Tongue (tissue), 3 donors: ENCODE measurements at places on chromosomes 5 and 9. TPM values are rescaled to one million over a fixed set of nuclear protein-coding genes. Genes with fewer than 3 reads are reported as not detected.

- no peak for DNase-seq
Measured at GRCh38 chr9:20658677-20659473, 25.2 kb upstream of the FOCAD start.

Gene PCDH12
- 20.1 TPM for total RNA-seq

Gene MYOZ3
- total RNA-seq = 51.5 TPM

DNA sequence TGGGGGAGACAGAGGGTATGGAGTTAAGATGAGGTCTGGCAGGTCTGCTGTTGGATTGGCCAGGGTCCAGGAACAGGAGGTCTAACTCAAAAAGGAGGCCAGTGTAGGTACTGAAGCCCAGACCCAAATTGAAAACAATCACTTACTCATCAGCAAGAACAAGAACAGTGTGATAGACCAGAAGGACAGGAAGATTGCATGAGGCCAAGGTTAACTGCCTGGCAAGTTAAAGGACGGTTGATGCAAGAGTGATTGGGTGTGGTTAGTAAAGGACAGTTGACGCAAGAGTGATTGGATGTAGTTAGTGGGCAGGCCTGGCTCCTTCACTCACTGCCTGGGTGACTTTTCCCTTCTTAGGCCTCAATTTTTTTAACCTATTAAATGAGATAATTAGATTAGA is 132.6 kb downstream of the PDZD2 start:
- no peak for DNase-seq

Gene FBXL7
- 12.8 TPM for total RNA-seq

- no peak for DNase-seq
Measured at GRCh38 chr9:126388964-126389708, 62.5 kb downstream of the MVB12B start.

- DNase-seq = no peak
Measured at GRCh38 chr5:103255691-103256090, 2.9 kb upstream of the MACIR start.

Gene PTPRD
- 105 TPM for total RNA-seq

DNA sequence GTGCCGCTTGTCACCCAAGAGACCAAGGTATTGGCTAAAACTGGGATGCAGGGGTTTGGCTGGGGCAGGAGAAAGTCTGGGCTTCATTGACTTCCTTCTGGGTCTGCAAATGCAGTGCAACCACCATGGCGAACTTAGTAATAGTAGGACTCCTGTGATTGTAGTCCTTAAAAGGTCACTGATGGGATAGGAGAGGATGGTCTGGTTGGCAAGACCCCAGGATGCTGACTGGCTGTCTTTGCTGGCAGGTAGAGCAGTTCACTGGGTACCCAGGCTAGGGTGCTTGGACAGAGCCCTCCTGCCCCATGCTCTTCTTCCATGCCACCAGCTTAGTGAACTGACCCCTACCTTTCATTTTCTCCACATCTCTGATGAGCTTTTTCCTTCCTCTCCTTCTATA is 37.2 kb downstream of the ANGPTL2 start:
- DNase-seq = no peak

Gene GFI1B
- 0.51 TPM for total RNA-seq
